ENCODE measurements at places on chromosomes 12 and 14. TPM values are rescaled to one million over a fixed set of nuclear protein-coding genes. Genes with fewer than 3 reads are reported as not detected.

Gene COQ5
- total RNA-seq: 42.9 TPM

GRCh38 chr14:75662966-75663365 lies 1.9 kb downstream of the TTLL5 start:
- no peak for DNase-seq

Gene C3AR1
- not detected for total RNA-seq

DNA sequence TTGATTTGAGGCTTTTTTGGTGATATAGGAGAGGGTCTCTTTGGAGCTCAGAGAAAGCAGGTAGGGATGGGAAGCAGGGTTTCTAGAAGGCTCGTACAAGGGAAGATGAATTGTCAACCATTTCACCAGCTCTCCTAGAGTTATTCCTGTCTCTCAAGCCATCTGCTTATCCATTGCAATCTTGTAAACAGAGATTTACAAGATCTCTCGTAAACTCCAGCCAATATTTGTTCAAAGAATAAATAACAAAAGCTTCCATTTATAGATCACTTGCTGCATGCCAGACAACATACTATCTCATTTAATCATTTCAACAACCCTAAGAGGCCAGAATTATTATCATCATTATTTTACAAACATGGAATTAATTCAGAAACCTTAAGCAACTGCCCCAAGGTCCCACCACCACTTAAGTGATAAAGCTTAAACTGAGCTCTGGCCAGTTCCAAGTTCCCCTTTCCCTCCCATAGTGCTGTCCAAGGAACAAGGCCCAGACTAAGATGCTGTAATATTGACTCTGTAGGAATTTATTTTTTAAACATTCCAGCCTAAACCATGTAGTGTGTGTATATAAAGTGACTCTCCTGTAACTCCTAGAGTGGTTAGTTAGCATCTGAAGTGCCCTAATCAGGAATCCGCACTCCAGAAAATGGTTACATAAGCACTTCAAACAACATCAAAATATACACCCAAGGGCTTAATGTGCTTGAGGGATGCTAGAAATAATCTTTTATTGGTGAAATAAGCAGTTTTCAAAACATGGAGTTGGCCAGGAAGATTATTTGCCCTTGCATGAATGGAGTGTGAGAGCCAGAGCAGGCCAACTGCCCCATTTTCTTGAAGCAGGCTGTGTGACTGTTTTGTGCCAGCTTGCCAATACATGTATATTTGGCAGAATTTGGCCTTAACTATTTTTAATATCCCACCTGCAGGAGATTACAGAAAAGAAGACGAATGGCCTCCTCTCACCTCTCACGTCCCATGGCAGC lies 2.8 kb upstream of the PLEKHH1 start:
- DNase-seq: no peak

DNA sequence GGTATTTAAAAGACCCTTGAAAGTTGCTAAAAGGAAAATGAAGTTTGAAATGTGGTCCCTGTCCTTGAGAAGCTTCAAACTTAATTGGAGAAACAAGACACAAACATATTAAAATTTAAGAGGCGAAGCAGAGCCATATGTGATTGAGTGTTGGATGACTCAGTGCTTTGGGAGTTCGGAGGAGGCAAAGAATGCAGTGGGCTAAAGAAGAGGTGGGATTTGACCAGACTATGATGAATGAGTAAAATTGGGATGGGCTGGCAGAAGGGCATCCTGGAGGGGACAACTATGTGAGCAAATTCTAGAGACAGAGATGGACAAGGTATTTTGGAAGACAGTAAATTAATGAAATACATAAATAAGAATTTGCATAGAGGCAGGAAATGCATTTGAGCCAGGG lies 358.6 kb downstream of the EGLN3 start:
- no peak for DNase-seq

- DNase-seq: no peak
Measured at GRCh38 chr12:116389990-116390389, 112.5 kb upstream of the MED13L start.

- no peak for DNase-seq
Measured at GRCh38 chr14:91089958-91090535, 23.8 kb upstream of the DGLUCY start.

GRCh38 chr12:49019443-49020324 lies 1.1 kb upstream of the PRKAG1 start:
- DNase-seq: no peak

DNA sequence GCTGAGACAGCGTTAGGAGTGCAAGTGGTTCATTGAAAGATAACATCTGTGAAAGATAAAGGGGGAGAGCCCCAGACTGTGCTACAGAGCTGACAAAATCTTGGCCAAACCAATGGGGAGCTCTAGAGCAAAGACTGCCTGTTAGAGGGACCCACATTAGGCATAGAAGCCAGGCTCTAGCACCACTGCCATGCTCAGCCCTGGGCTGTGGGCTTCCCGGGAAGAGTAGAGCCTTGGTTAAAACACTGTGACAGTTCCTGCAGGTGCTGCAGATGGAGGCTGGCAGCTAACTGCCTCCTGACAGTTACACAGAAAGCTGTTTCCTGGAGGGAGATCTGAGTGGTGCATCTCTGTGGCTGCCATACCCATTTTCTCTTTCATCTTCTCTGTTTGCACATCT lies 23.0 kb downstream of the TSHR start:
- no peak for DNase-seq

DNA sequence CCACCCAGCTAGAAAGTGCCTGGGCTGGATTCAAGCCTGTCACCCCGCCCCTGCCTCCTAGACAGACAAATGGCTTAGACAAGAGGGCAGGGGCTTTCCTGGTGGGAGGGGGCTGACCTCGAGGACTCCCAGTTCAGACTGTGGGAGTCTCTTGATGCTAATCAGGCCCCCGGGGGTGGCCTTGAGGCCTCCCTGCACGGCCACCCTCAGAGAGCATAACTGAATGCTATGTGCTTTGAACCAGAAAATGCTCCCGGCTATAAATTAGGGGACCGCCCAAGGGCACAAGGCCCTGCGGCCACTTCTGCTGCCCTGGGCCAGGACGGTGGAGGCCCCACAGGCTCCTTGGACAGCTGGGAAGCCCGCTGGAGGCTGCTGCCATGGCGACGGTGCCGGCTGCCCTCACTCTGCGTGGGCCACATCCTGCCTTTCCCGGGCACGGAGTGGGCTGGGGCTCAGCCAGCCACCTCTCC lies 111.0 kb upstream of the NCOR2 start:
- no peak for DNase-seq

GRCh38 chr12:83198291-83199015 lies 511.7 kb downstream of the TMTC2 start:
- DNase-seq: no peak

Gene TMEM253
- total RNA-seq: 0.33 TPM

Gene LRTM2
- total RNA-seq: not detected

- DNase-seq: no peak
Measured at GRCh38 chr12:82682326-82682725, 4.4 kb upstream of the TMTC2 start.

GRCh38 chr14:59015482-59015881 lies 173.0 kb upstream of the DAAM1 start:
- no peak for DNase-seq

All from Panc1 (cell line).